ENCODE measurements at places on chromosomes 12 and 14.

DNA sequence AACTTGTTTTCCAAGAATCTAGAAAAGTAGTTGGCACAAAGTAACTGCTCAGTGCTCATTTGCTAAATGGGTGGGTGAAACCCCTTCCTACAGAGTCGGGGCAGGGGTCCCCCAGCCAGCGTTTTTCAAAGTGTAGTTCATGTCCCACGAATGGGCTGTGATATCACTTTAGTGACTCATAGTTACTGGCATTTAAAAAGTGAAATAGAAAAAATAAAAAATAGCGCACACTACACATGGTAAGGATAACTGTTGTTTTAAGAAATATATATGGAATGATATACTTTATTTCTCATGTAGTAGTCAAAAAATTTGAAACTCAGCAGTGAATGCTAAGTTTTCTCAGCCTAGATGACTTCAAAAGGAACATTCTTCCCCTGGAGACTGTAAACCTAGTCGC lies 250.4 kb downstream of the CHST11 start:
- no peak for DNase-seq

- DNase-seq: no peak
These were observed 155.5 kb upstream of the NTF3 start for GRCh38 chr12:5276327-5276880.

GRCh38 chr12:44088647-44089046 lies 252.8 kb downstream of the TMEM117 start:
- DNase-seq: no peak

DNA sequence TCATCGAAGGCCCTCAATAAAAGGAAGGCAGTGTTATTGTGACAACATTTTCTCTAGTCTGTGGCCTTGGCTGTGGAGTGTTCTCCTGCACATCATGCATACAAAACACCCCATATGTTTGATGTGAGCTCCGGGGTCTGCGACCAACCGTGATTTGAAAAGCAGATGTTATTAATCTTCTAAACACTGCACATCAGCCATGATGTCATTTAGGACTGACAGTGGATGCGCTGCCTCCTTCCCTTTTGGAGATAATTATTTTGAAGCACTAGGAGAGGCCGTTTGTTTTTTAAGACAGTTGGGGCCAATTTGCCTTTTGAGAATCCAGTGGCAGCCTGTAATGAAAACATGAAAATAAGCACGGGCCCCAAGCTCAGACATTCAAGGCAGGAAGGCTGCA lies 1041.6 kb downstream of the BCL11B start:
- DNase-seq: no peak

GRCh38 chr12:28629691-28630090 lies 439.4 kb downstream of the CCDC91 start:
- no peak for DNase-seq

DNA sequence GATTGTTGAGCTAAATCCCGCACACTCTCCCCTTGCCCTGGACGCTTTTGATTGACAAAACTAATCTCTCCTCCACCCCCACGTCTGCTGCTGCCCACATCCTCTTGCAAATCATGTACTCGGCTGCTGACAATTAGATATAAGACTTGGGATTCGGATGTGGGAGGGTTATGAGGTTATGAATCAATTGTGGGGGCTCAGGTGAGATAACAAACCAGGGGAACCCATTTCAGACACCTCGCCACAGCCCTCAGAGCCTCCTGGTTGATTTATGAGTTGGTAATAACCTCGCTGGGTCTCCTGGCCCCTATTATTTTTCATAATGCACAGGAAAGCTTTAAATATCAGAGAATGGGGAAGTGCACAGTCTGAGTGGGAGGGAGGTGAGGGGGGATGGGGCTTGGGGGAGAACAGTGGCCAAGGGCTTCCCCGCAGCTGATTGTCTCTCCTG lies 449.9 kb downstream of the DPF3 start:
- DNase-seq: no peak

DNA sequence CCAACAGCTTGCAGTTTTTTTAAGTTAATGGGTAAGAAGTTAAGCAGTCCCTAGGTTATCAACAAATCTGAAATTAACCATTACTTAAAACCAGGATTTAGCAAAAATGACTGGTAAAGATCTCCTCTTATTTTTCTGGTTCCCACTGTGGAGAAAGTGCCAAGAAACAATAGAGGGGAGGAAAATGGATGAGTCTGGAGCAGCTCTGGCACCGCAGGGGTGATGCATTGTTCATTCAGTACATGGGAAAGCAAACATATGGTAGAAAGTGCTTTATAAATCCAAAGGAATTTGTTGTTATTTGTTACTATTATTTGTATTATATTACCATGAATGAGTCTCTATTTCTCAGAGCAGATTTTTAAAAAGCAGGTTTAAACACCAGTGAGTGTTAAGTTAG lies 92.2 kb downstream of the DYRK2 start:
- no peak for DNase-seq

DNA sequence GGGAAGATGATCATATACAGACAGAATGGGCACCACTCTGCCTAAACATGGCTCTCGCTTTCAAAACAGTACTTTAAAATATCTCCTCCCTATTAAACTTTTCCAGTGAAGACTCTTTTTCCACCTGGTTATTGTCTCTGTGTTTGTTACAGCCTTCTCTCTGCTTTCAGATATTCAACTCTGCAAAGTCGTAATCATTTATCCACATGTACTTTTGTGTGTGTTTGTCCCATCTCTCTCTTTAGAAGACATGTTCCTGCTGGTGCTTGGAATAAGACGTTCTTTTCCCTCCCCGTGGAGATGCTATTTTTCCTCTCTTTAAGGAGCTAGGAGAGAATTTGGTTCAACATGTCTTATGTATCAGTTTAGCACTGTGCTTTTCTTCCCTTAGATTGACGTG lies 45.1 kb downstream of the ETV6 start:
- DNase-seq: no peak
